Sciatic nerve (tissue), 2 donors: ENCODE measurements at places on chromosomes 16 and 17.
A peak's percentile ranks its signal among the peaks of the same experiment; 100 is the strongest.

- no peak for DNase-seq
Measured at GRCh38 chr17:2403044-2403443, 2.2 kb upstream of the MNT start.

- no peak for DNase-seq
Measured at GRCh38 chr17:80984749-80985148, 6.9 kb upstream of the CHMP6 start.

GRCh38 chr17:37110746-37111145 lies 162.0 kb downstream of the AATF start:
- no peak for DNase-seq

GRCh38 chr17:354651-355556 lies 2.3 kb upstream of the RPH3AL start:
- DNase-seq = no peak

DNA sequence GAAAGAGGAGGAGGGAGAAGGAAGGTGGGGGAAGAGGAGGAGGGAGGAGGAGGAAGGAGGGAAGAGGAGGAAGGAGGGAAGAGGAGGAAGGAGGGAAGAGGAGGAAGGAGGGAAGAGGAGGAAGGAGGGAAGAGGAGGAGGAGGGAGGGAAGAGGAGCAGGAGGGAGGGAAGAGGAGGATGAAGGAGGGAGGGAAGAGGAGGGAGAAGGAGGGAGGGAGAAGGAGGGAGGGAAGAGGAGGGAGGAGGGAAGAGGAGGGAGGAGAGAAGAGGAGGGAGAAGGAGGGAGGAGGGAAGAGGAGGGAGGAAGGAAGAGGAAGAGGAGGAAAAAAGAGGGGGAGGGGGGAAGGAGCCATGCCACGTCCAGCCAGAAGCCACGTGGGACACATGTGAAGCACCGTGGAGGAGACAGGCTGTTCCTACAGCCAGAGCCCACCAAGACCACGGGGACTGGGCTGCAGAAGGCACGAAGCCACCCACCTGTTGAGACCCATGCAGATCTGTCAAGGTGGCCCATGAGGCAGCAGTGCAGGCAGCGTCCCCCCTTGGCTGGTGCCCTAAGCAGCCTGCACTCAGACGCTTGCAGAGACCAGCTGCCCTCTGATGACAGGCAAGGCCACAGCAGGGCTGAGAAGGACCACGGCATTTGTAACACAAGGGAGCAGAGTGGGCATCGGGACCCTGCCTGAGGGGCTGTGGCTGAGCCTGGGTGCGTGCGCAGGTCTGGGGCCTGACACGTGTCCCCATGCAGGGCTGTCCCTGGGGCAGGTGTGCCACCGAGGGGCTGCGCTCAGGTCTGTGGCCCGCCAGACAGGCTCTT lies 10.3 kb downstream of the NDUFAF8 start:
- no peak for DNase-seq

GRCh38 chr17:75843577-75844529 lies at the start of gene UNC13D:
TSS of gene UNC13D (minus strand) at chr17:75844404. CDS start at chr17:75844337, 67 bp downstream.
- no peak for DNase-seq

- DNase-seq = no peak
Measured at GRCh38 chr17:27544350-27545131, 86.4 kb upstream of the LGALS9 start.

DNA sequence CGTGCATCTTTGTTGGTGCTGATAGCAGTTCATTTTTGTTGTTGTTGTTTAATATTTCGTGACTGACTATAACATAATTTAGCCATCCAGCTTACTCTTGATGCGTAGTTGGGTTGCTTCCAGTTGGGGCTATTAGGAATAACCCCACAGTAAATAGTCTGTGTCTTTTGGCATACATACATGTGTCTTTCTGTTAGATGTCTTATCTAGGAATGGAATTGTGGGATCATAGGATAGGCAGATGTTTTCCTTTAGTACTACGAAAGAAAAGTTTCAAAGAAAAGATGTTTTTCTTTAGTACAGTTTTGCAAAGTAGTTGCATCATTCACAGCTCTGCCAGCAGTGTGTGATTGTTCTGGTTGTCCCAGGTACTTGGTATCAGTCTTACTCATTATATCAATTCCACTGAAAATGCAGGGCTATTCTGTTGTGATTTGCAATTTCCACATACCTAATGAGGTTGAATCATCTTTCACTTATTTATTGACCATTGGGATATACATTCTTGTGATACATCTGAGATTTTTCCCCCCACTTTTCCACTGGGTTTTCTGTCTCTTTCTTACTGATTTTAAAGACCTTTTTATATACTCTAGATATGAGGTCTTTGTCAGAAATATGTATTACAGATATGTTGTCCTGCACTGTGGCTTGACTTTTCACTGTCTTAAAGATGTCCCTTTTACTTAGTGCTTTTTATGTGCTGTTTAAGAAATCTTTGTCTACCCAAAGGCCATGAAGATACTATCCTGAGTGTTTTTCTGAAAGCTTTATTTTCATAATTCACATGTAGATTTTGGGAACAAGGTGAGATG lies 173.3 kb downstream of the MRTFB start:
- DNase-seq = no peak

DNA sequence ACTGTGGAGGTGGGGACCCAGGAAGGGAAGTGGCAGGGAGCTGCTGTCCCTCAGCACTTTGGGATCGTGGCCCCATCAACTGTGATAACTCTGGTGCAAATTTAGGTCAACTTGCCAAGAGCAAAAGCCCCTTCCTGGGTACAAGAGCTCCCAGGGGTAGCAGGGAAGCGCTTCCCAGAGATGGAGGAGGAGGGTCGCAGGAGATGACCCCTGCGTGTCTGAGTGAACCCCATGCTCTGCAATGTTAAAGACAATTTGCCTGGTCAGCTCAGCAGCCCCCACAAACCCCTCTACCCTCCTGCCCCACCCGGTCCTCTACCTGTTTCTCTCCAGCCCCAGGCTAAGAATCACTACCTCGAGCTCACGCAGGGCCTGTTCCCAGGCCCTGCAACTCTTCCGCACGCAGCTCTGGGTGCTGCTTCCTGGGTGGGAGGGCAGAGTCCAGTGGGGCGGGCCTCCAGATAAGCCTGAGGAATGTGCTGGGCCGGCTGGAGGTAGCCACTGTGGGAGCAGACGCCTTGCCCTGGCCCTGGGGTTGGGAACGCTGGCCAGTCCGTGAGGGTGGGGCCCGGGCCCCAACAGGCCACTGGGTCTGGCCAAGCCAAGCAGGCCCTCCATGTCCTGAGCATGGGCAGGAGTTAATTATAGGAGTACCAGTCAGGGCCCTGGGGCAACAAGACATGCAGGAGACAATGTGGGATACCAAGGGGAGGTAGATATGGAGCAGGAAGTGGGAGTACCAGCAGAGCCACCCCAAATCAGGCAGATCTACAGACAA lies 6.1 kb downstream of the DOK4 start:
- DNase-seq = peak; percentile 68

GRCh38 chr16:83972256-83973008 lies 4.4 kb downstream of the NECAB2 start:
- no peak for DNase-seq

GRCh38 chr17:1724869-1725641 lies 551 bp downstream of the WDR81 start:
- DNase-seq = no peak

DNA sequence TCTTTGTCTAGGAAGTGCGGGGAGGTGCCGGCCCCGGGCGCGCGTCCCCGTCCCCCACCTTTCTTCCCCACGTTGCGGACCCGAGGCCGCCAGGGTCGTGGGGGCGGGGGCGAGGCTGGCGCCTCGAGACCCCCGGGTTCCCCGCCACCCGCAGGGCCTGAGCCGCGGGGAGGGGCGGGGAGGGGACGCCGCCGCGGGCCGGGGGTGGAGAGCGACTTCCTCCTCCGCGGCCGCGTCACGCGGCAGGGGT lies 1.8 kb upstream of the ACTG1 start:
- no peak for DNase-seq
